ENCODE measurements at places on chromosomes 2 and 18.

DNA sequence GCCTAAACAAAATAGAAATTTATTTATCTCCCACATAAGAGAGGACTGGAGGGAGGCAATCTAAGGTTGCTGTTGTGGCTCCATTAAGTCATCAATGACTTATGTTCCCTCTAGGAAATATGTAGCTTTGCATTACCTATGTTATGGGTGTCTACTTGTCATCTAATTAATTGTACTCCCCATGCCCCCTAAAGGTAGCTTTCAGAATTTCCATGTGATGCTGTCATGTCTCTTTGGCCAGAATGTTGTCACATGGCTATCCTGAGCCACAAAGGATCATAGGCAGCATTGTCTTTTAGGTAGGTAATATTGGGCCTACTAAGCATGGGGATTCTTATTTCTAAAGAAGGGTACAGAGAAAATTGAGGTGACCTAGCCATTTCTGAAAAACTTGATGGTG is 935.6 kb upstream of the FANCL start:
- DNase-seq: no peak

- DNase-seq: no peak
Observed at GRCh38 chr2:112304298-112304941, 29.0 kb downstream of the ZC3H6 start.

DNA sequence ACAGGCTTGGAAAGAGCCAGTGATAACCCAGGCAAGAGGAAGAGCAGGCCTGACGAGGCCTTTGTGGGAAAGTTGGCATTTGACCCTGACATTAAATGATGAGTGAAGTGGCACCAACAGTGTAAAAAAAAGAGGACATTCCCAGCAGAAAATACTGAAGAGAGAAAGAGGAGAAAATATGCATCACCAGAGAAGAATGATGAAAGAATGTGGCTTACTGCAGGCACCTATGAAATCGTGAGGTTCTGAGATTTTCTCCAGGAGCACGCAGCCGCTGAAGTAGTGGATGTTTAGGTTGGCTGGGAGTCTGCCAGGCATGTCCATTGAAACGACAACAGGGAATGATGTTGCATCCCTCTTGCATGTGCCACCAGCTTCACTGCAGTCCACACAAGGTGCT is 13.8 kb downstream of the EHD3 start:
- DNase-seq: peak; percentile 52

- DNase-seq: no peak
Observed at GRCh38 chr2:171409436-171409971, 24.3 kb downstream of the METTL8 start.

DNA sequence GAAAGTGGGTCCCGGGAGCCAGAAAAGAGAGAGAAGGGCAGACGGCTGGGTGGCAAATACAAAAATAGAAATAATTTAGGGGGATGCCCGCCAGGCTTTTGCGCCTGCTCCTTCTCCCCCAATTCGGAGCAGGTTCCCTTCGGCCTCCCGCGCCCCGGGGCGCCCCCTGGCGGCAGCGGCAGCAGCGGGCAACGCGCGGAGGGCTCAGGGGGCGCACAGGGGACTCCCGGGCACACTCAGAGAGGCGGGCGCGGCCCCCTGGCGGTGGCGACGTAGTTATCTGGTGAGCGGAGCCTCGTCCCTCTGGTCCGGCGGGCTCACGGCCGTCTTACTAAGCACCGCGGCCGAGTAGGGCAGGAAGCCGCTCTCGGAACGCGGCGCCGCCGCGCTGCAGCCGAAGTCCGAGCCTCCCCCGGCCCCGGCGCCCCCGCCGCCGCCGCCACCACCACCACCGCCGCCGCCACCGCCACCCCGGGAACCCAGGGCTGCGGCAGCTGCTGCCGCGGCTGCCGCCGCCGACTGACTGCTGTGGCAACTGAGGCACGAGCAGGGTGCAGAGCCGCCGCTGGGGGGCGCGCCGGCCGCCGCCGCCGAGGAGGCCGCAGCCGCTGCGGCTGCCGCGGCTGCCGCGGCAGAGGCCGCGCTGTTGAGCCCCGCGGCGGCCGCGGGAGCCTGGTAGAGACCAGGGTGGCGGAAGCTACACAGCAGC is 3.8 kb downstream of the EVX2 start:
- peak; percentile 45 for DNase-seq

GRCh38 chr2:36902385-36903120 is 63.8 kb downstream of the STRN start:
- DNase-seq: no peak

DNA sequence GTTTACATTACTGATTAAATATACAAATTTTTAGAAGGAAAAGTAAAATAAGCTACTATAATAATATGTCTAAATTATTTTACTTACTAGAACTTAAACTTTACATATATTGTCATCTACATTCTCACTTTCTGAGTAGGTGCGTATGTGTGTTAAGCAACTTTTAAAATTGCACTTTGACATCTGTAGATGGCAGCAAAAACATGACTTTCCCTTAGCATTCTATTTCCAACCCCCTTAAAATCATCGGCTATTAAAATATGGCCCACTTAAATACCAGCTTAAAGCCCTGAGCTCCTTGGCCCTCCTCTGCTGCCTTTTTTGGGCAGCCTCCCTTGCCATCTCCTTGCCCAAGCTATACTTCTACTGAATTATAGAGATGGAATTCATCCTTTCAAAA is 78.0 kb downstream of the UPP2 start:
- no peak for DNase-seq

All from fibroblast of skin of abdomen (primary cell).